Putamen (tissue), 1 donor: ENCODE measurements at places on chromosomes 7 and 10.

- DNase-seq, result no peak
Measured at GRCh38 chr10:51297438-51297837, 223.2 kb downstream of the PRKG1 start.

- no peak for DNase-seq
Measured at GRCh38 chr10:63665670-63666134, 144.5 kb downstream of the REEP3 start.

DNA sequence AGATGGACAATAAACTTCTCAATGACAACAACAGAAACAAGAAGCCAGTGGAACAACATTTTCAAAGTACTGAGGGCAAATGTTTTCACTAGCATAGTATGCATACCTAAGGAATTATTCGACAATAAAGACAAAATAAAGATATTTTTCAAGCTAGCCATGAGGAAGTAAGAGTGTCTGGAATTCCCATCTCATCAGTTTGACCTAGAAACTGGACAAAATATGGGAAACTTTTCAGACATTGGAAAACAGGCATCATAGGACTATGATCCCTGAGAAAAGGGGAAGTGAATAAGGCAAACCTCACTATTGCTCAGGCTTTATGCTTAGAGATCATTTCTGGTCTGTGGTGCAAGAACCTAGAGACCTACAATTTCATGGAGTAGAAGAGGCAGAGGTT, 86.3 kb downstream of the OAT start:
- no peak for DNase-seq

DNA sequence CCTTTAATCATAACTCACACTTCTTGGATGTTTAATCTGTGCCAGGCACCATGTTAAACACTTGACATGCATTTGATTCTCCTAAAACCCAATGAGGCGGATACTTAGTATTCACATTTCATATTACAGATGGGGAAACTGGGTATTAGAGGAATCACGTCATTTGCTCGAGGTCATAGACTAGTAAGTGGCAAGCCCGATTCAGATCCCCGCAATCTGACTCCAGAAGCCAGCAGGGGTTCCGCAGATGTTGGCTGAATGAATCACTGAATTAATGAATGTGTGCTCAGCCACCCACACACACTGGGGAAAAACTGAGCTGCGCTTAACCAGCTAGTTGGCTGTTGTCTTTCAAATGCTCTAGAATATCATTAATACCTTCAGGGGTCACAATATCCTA, 22.5 kb upstream of the ENO4 start:
- peak; percentile 31 for DNase-seq

GRCh38 chr10:26780793-26781601, 79.8 kb downstream of the ABI1 start:
- no peak for DNase-seq

DNA sequence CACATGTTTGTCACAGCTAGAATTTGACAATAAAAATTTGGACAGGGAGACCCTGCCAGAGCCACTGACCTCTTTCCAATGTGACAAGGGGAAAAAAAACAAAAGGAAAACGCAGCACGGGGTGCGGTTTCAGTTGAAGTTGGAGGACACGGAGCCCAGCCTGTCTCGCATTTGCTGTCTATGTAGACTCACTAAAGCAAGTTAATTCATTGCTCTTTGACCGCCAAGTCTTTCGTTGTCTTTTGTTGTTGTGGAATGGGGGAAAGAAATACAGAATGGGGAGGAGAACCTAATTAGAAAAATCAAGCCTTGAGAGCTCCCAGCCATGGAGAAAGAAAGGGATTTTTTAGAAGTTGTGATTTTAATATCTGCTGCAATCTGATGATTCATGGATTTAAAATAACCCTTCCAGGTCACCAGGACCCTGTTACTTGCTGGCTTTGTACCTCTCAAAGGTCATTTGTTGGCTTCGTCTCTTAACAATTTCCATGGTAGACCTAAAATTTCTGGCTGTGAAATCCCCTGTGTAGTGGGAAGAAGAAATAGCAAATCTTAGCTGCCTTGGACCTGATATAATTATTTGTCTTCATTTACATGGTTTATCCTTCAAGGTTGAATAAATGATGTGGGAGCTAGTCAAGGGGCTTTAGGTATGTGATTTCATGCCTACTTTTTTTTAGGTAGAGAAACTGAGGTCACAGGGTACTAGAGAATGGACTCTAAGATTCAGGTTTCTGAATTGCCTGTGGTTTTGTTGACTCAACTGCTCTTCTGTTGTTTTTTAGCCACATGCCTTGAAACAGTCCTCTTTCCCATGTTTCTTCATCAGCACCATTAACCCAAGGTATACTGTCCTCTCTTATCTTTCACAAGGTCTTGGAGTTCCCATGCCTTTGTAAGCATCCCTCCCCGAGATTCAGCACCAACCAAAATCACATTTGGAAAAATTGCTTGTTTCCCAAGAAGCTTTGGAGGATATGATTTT, 78.7 kb downstream of the TCF7L2 start:
- DNase-seq, result peak; percentile 34

DNA sequence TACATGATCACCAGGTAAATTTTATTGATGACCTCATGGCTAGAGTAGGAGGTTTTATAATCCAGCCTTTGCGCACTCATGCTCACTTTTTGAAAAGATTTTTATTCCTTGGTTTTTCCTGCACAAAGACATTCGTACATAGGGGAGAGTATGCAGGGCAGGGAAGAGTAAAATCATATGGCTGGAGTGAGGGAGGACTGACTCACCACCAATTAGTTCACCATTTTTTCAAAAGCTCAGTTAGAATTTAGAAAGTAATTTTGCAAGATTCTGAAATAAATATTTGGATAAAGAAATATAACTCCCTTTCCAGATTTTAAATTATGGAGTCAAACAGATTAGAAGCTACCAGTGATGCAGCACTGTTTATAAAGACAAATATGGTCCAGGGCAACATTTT, 111.9 kb downstream of the SEMA3D start:
- DNase-seq, result no peak

- DNase-seq, result no peak
Measured at GRCh38 chr10:109592391-109592790, 330.9 kb downstream of the XPNPEP1 start.

GRCh38 chr10:99779335-99779734, 3.1 kb upstream of the ABCC2 start:
- no peak for DNase-seq

DNA sequence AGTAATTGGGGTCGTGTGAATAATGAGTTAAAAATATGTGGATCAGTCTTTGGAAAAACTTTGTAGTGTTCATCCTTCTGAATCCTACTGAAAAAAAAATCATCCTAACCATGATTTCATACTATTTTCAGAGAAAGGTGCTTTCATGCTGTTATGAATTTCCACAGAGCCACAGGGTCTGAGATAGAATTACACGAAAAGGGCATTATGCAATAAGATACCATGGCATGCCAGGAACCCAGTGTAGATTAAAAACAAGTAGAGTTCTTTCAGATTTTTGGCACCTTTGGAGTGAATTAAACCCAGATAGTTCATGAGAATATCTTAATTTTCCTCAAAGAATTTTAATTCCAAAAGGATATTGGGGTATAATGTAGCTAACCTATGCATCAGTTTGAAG, 47.5 kb upstream of the AGMO start:
- DNase-seq, result no peak

GRCh38 chr7:86991771-86992191, 67.7 kb downstream of the ELAPOR2 start:
- no peak for DNase-seq

GRCh38 chr7:17030559-17030958, 148.8 kb upstream of the AGR3 start:
- DNase-seq, result no peak

DNA sequence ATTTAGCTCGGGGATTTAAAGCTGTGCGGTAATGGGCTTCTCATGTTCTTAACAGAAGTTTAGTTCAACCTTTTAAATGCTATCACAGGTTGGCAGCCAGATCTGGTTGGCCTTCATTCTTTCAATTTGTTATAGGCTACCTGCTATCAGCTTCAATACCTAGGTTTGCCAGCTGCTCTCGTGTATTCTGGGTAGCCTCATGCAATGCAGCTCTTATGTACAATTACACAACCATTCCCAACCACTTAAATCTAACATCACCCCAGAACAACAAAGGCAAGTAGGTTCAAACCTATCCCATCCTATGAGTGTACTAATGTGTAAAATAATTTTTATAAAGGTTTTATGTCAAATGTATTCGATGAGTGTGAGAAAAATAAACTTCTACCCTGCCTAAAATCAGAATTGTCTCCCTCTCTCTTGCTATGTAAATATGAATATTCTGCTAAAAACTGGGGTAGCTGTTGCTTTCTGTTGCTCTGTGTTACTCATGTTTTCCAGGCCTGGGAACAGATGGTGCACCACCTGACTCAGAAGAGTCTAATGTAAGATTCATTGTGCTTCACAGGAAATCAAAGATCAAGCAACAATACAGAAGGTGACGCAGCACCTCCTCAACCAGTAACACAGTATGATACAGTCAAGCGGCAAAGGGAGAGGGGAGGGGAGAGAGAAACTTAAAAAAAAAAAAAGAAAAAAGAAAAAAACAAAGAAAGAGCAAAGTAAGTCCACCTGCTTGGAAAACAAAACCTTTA, 188.6 kb downstream of the ETV1 start:
- DNase-seq, result no peak

DNA sequence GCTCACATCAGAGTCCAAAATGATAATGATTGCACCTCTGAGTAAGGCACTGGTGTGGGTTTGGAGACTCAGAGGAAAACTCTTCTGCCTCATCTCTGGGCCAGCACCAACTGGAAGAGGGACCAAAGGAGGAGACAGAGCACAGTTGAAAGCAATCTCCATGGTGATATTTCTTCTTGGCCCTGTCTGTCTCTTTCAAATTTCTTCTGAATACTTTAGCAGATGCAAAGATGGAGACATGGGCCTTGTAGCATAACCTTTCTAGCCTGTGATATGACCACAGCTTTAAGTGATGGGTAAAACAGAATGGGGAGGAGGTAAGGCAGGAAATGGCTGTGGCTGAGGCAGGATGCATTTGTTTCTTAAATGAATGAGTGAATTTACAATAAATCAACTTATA, 12.2 kb upstream of the GIMAP7 start:
- DNase-seq, result no peak

GRCh38 chr7:72493850-72494661, 81.9 kb upstream of the CALN1 start:
- peak; percentile 57 for DNase-seq

DNA sequence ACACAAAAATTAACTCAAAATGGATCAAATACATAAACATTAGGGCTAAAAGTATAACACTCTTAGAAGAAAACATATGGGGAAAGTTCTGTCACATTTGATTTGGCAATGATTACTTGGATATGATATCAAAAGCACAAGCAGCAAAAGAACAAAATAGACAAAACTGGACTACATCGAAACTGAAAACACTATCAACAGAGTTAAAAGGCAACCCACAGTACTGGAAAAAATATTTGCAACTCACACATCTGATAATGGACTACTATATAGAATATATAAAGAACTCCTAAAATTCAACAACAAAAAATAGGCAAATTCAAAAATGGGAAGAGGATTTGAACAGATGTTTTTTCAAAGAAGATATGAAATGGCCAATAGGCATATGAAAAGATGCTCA, 51.0 kb downstream of the COA1 start:
- DNase-seq, result no peak

DNA sequence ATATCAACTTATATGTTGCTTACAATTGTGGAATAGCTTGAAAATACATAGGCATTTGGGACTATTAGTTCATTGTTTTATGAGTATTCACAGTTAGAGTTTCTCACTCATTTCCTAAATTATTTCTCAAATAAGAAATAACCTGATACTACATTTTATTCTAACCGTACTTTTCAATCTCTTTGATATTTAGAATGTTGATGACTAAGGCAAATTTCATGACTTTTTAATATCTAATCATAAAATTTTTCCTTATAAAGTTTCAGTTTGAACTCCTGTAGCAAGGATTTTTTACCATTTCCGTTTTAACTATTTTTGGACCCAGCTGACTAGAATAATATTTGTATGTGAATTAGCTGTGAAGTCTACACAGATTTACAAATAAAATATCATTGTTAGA, 41.3 kb upstream of the GNAI1 start:
- no peak for DNase-seq

GRCh38 chr10:13201132-13201531, 33.0 kb downstream of the UCMA start:
- no peak for DNase-seq

DNA sequence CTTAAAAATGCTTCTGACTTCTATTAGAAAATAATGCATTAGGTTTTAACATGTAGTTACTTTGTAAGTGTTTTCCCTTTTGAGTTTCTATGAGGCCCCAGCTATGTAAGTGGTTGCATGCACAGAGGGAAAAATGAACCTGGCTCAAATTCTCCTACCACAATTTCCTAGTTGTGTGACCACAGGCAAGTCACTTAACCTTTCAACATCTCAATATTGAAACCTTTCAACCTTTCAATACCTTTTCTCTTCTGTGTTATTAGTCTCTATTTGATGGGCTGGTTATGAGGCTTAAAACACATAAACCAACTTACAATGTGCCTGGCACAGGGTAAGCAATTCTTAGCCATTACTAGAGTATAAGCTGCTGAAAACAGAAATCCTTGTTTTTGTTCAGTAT, 203.0 kb downstream of the KCND2 start:
- no peak for DNase-seq

DNA sequence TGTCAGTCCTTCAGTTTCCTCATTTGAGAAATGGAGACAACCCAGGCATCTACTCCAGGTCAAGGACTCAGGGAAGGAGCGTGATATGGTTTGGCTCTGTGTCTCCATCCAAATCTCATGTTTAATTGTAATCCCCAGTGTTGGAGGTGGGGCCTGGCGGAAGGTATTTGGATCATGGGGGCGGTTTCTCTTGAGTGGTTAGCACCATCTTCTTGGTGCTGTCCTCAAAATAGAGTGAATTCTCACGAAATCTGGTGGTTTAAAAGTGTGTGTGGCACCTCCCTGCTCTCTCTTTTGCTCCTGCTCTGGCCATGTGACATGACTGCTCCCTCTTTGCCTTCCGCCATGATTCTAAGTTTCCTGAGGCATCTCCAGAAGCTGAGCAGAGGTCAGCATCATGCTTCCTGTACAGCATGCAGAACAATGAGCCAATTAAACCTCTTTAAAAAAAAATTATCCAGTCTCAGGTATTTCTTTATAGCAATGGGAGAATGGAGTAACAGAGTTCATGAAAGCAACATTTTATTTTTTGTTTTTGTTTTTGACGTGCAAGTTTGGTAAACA, 30.0 kb downstream of the ARHGAP22 start:
- no peak for DNase-seq

GRCh38 chr10:88048312-88048711, 184.9 kb downstream of the PTEN start:
- no peak for DNase-seq

DNA sequence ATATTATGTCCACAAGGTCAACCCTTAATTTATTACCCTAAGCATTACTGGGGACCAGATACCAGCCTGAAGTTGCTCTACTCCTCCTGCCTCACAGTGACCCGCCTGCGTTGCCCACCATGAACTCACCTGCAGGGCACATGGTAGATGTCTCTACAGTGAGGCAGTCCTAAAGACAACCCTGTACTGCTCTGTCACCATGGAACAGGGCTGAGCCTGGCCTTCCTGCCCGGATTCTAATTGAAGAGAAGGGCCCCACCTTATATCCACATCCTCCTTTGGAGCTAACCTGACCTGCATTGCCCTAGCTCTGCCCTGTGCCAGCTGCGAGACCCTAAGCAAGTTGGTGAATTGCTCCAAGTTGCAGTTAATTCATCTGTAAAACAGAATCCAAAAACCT, 4.1 kb downstream of the SH3PXD2A start:
- no peak for DNase-seq

GRCh38 chr7:142910031-142910433, 23.5 kb downstream of the TRPV5 start:
- DNase-seq, result no peak
